Left ventricle myocardium inferior (tissue), 1 donor: ENCODE measurements at places on chromosomes 6 and 20. TPM values are rescaled to one million over a fixed set of nuclear protein-coding genes. Genes with fewer than 3 reads are reported as not detected.

GRCh38 chr6:5899216-5900045, 107.3 kb downstream of the NRN1 start:
- H3K4me3 ChIP-seq, result no peak overlapping the region
- no peak for DNase-seq
- H3K27me3 ChIP-seq, result no peaks in the 10 kb centered on the region

- no peaks in the 10 kb centered on the region for H3K36me3 ChIP-seq
- DNase-seq, result peak; percentile 25
- H3K27ac ChIP-seq, result no peak overlapping the region
- no peak overlapping the region for H3K4me3 ChIP-seq
- H3K4me1 ChIP-seq, result no peaks in the 10 kb centered on the region
Measured at GRCh38 chr6:19210849-19211590, 626.1 kb upstream of the ID4 start.

- H3K36me3 ChIP-seq, result no peaks in the 10 kb centered on the region
- no peak overlapping the region for H3K4me3 ChIP-seq
- DNase-seq, result no peak
- no peaks in the 10 kb centered on the region for H3K27me3 ChIP-seq
Measured at GRCh38 chr6:100381111-100381510, 83.6 kb downstream of the SIM1 start.

GRCh38 chr6:34559651-34560365, 3.7 kb upstream of the SPDEF start:
- peaks cover 13% of the 10 kb centered on the region for H3K4me1 ChIP-seq
- H3K4me3 ChIP-seq, result no peak overlapping the region
- H3K36me3 ChIP-seq, result no peaks in the 10 kb centered on the region
- no peak overlapping the region for H3K27ac ChIP-seq
- no peak for DNase-seq
- H3K27me3 ChIP-seq, result peaks cover 25% of the 10 kb centered on the region

DNA sequence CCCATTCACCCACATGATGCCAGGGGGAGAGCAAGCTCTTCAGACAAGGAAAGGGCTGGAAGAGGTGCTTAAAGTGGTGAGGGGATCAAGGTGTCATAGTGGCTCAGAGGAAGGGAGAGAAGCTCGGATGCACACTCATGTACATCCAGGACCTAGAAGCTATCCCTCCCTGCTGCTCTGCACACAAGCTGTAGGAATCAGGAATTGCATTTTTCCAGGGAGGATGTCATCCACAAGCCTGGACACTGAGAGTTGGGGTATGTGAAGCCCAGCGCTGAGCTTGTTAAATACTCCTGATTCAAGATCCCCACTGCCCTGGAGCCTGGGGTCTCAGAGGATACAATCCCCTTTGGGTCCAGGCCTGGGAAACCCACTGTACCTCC, 85.8 kb upstream of the CCDC167 start:
- H3K27ac ChIP-seq, result no peak overlapping the region
- peaks cover 7% of the 10 kb centered on the region for H3K4me1 ChIP-seq
- no peaks in the 10 kb centered on the region for H3K36me3 ChIP-seq
- no peak overlapping the region for H3K4me3 ChIP-seq
- no peak for DNase-seq

DNA sequence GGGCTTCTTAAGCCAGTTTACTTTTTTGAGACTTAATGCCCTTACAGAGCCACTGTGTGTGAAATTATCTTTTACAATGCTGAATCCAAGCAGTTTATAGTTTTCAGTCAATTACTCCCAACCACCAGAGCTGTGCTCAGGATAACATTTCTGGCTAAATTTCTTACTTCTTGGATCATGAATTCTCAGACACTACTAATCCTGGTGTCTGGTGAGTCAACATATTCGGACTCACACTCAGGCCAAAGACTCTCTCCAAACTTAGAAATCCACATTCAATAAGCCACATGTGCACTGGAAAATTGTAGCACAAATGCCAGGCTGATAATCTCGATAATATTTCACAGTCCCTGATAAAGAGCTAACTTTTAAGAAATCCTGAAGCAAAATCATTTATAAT, 49.0 kb downstream of the PTPRT start:
- no peak for DNase-seq
- H3K4me3 ChIP-seq, result no peak overlapping the region
- no peaks in the 10 kb centered on the region for H3K36me3 ChIP-seq
- H3K27ac ChIP-seq, result no peak overlapping the region
- peaks cover 31% of the 10 kb centered on the region for H3K27me3 ChIP-seq
- H3K4me1 ChIP-seq, result no peaks in the 10 kb centered on the region

DNA sequence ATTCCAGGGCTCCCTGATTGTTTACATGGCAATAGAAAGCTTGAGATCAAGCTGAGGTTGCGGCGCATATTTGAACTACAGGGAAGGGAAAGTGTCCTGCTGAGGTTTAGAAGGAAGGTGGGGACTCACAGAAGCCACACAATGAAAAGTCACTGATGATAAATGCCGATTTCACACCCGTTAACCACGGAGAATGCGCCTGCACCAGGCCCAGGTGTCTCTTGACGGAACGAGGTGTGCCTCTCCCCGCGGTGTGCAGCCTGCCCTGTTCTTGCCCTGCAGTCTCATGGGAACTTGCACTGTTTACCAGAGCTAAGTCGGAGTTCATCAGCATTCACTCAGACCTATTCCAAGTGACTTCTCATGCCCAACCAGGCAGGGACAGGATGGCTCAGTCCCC, 90.3 kb downstream of the LY86 start:
- no peak overlapping the region for H3K27ac ChIP-seq
- no peaks in the 10 kb centered on the region for H3K27me3 ChIP-seq
- peaks cover 44% of the 10 kb centered on the region for H3K4me1 ChIP-seq
- DNase-seq, result no peak
- no peaks in the 10 kb centered on the region for H3K36me3 ChIP-seq

The MUC22 gene
- total RNA-seq, result 0.08 TPM

The DEFB124 gene
- total RNA-seq, result not detected

The LY6G5B gene
- 4.4 TPM for total RNA-seq
